ENCODE measurements at places on chromosomes 16 and 17.

GRCh38 chr17:3911271-3912053 lies 4.8 kb downstream of the P2RX1 start:
- peak; percentile 72 for DNase-seq

GRCh38 chr17:32259586-32259985 lies 6.0 kb upstream of the RHBDL3 start:
- DNase-seq, result no peak

DNA sequence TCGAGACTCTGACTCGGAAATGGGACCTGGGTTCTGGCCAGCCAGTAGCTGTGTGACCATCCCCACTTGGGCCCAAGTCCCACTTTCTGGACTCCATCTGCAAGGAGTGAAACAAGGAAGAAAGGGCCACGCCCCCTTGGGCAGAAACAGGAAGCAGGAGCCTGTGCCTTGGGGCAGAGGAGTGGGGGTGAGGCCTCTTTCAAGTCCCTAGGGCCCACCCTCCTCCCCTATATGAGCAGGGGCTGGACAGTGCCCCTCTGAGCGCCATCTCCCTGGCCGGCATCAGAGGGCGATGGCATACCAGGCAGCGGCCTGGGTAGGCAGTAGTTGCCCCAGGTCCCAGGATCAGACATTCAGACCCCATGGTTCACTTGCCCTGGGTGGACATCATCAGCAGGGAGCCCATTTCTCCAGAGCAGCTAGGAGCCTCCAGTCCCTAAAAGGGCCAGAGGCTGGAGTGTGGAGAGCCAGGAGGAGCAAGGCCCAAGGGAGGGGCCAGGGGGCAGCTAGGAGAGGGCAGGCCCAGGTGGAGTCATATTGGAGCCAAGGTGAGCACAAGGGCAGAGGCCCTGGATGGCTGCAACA lies 7.1 kb downstream of the BCAR1 start:
- no peak for DNase-seq

GRCh38 chr17:4329838-4330237 lies 36.6 kb downstream of the UBE2G1 start:
- no peak for DNase-seq

- peak; percentile 98 for DNase-seq
Measured at GRCh38 chr16:67109407-67110135, at the start of gene PHAF1. Gene PHAF1, plus strand, starts transcription at chr16:67109941. Its CDS starts 235 bp downstream, at chr16:67110176.

DNA sequence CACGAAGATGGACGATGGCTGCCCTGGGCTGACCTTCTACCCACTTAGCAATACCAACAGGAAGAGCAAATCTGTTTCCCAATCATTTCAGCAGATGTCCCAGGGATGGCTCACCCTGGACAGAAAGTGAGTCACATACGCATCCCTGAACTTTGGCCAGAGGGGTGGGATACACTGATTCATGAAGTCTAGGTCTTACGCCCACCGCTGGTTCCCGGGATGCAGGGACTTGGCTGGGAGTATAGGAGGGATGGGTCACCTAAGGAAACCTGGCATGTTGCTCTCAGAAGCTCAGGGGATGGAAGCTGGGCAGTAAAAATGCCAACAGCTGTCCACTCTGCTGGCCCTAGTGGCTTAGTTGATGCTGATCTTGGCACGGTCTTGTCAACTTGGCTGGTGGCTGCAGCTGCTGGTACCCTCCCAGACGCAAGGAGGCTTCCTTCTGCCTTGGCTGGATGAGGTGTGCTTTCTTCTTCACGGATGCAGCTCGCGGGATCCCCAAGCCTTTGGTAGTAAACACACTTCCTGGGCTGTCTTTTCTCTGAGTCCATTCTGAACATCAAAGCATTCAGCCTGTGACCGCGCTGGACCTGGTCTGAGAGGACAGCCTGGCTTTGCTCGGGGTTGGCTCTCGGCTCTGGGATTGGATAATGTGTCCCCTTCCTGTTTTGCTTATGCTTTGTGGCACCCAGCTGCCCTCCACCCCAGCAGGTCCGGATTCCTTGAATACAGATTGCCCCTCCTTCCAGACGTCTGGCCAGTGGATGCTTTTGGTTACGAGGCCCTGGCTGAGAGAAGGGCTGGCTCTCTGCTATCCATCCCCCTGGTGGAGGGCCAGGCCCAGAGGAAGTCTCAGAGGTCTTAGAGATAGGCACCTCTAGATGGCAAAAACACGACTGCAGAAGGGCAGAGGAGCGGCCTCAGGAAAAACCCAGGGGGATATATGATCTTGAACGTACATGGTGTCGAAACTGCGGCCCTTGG lies 71.5 kb downstream of the RAP1GAP2 start:
- no peak for DNase-seq

- DNase-seq, result no peak
Measured at GRCh38 chr17:63358111-63358839, 87.8 kb downstream of the CYB561 start.

GRCh38 chr17:73334771-73335513 lies 23.1 kb upstream of the CDC42EP4 start:
- no peak for DNase-seq

DNA sequence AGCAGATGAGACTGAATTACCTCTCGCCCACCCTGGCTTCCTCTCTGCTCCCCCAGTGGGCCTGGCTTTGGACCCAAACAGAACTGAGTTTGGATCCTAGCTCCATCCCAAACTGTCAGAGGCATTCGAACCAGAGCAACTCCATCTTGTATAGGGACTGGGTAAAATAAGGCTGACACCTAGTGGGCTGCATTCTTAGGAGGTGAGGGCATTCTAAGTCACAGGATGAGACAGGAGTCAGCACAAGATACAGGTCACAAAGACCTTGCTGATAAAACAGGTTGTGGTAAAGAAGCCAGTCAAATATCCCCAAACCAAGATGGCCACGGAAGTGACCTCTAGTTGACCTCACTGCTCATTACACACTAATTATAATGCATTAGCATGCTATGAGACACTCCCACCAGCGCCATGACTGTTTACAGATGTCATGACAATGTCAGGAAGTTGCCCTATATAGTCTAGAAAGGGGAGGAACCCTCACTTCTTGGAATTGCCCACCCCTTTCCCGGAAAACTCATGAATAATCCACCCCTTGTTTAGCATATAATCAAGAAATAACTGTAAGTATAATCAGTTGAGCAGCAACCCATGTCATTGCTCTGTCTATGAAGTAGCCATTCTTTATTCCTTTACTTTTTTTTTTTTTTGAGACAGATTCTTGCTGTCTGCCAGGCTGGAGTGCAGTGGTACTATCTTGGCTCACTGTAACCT lies 44.4 kb downstream of the LYRM1 start:
- DNase-seq, result no peak

DNA sequence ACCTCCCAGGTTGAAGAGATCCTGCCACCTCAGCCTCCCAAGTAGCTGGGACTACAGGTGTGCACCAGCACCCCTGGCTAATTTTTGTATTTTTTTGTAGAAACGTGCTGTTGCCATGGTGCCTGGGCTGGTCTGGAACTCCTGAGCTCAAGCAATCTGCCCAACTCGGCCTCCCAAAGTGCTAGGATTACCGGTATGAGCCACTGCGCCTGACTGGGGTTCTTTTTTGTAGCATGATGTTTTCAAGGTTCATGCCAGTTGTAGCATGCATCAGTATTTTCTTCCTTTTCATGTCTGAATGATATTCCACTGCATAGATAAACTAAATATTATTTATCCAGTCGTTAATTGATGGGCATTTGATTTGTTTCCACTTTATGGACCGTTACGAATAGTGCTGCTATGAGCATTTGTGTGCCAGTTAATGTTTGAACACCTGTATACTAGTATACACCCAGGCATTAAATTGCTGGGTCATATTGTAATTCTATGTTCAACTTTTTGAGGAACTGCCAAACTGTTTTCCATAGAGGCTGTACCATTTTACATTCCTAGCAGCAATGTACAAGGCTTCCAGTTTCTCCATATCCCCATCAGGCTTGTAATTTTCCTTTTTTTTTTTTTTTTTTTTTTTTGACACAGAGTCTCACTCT lies 24.8 kb upstream of the CEP20 start:
- no peak for DNase-seq

GRCh38 chr16:30741461-30741914 lies 6.7 kb upstream of the PHKG2 start:
- DNase-seq, result no peak

DNA sequence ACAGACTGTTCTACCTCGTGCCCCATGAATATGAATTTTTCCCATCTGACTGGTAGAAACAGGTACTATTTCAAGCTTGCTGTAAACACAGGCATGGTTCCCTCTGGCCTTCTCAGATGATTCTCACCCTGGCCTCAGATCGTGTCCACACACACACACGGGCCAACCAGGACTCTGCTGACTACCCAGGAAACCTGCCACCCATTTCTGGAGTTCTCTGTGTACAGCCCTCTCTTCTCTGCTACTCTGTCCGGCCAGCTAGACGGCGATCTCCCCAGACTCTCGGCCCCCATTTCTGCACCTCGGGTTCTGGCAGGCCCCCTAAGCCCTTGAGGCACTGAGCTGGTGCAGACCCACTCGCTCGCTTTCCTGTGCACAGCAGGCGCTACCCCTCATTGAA lies 31.2 kb downstream of the RPA1 start:
- DNase-seq, result no peak

DNA sequence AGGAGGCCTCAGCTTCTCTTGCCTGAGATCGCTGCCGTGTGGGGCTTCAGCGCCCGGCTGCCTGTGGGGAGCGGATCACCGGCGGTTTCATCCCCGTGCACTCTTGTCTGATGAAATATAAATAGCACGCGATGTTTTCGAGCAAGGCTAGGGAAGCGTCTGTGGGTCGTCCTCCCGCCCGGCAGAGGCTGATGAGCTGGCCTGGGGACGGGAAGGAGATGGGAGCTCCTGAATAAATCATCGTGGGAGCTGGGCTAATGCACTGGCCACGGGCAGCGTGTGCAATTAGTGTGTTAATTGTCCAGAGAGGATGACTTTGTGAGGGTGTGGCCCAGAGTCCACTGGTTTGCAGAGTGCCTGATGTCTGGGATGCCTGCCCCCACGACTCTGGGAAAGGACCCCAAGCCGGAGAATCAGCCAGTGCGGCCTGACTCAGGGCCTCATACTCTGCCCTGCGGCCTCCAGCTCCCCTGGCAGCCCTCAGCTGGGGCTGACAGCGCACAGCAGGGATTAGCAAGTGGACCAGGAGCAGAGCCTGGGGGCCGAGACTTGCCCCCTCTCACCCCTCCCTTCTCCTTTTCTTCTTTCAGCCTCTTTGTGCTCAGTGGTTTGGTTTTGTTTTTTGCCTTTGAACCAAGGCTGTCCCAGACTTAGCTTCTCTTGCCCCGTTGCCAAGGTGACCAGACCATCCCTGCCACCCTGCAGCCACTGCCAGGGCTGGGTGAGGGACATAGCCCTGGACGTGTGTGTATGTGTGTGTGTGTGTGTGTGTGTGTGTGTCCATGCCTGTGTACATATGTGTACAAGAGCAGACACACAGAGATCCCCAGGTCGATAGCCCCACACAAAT lies 21.4 kb downstream of the KCNJ12 start:
- DNase-seq, result no peak

DNA sequence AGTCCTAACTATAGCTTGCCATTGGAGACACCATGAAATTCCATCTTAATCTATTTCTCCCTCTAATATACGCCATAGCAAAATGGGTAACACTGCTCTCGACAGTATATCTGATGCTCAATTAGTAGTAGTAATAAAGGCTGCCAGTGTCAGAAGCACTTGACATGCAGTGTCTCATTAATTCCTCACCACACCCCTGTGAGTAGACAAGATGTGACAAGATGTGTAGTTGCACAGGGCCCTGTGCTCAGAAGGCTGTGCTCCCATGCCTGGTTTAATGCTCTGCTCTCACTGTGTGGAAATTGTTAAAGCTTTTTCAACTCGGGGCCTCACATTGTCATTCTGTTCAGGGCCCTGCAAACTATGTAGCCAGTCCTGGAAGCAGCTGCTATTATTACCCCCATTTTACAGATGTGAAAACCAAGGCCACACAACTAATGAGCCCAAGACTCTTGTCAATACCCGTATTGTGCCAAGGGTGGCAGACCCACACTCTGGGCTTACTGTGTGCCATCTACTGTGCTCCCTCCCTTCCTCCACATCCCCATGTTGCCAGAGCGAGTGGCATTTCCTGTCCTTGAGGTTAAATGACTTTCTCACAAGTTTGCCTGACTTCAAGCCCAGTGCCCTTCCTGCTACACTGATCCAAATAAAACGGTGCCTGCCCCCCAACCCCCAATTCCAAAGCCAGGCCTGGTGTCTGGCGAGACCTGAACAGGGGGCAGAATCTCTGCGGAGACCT lies 287.3 kb upstream of the CCL2 start:
- DNase-seq, result no peak

- DNase-seq, result no peak
Measured at GRCh38 chr17:58005031-58005727, 1.9 kb downstream of the SRSF1 start.

- DNase-seq, result no peak
Measured at GRCh38 chr16:53849585-53849984, 145.6 kb downstream of the FTO start.

GRCh38 chr17:81869221-81870130 lies 1.7 kb downstream of the ARHGDIA start:
- DNase-seq, result peak; percentile 77

DNA sequence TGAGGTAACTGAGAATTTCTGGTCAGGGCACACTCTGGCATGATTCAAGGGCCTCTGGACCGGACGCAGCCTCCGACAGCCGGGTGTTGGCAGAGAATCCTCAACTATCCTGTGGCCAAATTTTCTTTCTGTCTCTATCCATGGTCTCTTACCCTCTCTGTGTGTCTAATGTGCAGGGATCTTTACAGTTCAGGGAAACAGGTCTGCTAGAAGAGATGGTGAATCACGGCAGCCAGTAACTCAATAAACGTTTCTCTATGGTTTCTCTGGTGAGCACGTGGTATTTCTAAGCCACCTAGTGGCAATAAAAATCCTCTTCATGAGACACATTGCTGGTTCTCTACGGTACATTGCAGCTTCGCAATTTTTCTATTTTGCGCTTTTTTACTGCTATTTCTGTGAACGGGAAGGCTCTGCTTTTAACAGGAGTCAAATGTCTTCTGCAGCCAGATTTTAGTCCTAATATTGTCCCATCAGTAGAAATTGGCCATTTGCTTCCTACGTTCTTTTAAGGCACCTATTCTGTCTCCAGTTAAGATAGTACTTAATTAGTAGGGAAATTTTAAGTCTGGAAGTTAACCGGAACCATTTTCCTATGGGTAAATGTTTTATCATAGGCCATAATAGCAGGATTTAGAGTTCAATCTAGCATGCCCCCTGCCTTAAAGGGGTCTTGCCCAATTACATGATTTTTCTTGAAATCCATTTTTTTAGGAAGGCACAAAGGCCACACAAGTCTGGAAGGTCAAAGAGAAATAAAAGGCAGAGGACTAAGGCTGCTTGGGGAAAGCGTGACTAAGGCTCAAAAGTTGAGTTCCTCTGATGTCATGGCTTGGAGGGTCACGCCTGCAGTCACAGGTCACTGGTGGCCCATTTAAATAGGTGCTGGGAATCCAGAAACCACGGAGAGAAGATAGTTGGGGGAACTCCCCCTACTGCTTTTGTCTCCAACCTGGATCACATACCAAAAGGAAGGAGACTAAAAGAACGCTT lies 31.5 kb downstream of the QPRT start:
- DNase-seq, result peak; percentile 52

GRCh38 chr16:57141822-57142631 lies 43.8 kb downstream of the PSME3IP1 start:
- DNase-seq, result no peak

DNA sequence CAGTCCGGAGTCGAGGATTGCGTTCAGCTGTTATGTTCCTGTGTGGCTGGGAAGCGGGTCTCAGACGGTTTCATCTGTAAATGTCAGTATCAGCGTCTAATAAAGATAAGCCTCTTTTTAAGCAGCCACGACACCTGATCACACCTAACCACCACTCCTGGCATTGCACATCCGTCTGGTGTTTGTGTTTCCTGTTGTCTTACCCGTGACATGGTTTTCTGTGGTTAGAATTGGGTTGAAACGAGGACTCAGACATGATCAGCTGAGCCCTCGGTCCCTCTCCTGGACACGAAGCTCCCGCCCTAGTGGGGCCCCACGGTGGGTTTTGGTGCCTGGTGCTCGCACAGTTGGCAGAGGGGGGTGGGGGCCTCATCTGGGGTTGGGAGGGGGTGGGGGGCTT lies 18.3 kb downstream of the CPNE7 start:
- DNase-seq, result no peak

All from right forelimb (tissue), 1 donor.